CD4-positive, alpha-beta T cell (primary cell): ENCODE measurements at places on chromosomes 11 and 22. TPM values are rescaled to one million over a fixed set of nuclear protein-coding genes. Genes with fewer than 3 reads are reported as not detected.

The MMP8 gene
- total RNA-seq, result not detected

The KIRREL3 gene
- total RNA-seq, result not detected

The NEAT1 gene
- 221 TPM for total RNA-seq

The SULT4A1 gene
- total RNA-seq, result not detected

The MUC2 gene
- total RNA-seq, result not detected

The OR56A1 gene
- not detected for total RNA-seq

The TREH gene
- not detected for total RNA-seq

GRCh38 chr22:37470087-37470445, 16.1 kb downstream of the MFNG start:
- no peak for DNase-seq

DNA sequence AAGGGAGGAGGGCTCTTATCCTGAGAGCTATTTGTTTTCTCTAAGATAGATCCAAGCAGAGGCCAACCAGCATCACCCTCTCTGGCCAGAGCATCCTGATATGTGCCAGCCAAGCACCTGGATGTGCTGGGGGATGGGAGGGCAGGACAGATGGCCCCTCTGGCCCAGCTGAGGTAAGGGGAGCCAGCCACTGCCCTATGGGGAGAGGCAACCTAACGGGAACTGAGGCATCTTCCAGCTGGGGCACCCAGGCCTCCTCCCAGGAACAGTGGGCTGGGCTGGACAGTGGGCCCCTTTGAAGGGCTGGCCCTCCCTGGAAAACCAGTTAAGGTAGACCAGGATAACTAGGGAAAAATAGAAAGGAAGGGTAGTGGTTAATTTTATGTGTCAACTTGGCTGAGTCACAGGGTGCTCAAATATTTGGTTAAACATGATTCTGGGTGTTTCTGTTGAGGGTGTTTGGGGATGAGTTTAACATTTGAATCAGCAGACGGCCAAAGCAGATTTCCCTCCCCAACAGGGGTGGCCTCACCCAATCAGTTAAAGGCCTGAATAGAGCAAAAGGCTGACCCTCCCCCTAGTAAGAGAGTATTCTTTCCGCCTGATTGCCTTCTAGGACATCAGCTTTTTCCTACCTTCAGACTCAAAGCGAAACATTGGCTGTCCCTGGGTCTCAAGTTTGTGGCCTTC, 595.1 kb downstream of the BUD13 start:
- DNase-seq, result no peak

GRCh38 chr11:46363455-46364005, 16.3 kb downstream of the DGKZ start:
- no peak for DNase-seq

GRCh38 chr22:38125038-38125610, 14.6 kb upstream of the BAIAP2L2 start:
- DNase-seq, result no peak

DNA sequence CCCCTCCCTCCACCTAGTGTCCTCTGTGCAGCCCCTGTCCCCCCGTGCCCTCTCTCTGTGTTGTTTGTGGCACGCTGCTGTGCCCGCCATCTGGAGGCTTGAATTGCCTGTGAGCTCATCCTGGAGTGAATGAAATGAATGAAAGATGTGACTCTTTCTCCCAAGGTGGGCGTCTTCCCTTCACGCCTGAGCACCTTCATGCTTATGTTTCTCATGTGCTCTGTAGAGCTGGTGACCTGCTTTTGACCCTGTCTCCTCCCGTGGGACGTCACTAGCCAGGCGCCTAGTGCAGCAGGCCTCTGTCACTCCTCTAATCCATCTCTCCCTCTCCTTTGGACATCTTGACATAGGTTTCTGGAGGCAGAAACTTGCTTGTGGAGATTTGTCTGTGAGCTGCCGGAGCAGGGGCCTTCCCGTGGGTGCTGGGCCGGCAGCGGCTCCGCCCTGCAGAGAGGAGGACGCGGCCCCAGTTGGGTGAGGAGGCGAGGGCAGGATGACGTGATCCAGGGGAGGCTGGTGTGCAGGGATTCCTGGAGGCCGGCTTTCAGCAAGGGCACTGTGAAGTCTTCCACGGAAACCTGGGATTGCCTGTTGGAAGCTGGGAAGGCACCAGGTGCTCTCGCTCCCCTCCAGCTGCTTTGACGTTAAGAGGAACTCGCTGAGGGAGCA, 40.6 kb downstream of the MUC6 start:
- DNase-seq, result no peak

GRCh38 chr11:20109731-20110445, 50.4 kb downstream of the DBX1 start:
- DNase-seq, result no peak

DNA sequence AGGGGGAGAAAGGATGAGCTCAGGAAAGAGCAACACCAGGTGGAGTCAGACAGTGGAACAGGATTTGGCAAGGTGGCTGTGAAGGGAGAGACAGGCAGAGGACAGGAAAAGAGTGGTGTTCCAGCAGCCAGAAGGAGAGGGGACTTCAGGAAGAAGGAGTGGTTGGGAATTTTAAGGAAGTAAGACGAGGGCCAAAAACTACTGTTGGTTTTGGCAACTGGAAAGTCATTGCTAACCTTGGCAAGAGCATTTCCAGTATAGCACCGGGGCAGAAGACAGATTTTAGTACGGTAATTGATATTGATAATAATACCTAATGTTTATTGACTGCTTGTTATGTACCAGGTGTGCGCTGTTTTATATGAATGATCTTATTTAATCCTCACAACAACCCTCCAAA, 15.4 kb upstream of the DDX6 start:
- no peak for DNase-seq

DNA sequence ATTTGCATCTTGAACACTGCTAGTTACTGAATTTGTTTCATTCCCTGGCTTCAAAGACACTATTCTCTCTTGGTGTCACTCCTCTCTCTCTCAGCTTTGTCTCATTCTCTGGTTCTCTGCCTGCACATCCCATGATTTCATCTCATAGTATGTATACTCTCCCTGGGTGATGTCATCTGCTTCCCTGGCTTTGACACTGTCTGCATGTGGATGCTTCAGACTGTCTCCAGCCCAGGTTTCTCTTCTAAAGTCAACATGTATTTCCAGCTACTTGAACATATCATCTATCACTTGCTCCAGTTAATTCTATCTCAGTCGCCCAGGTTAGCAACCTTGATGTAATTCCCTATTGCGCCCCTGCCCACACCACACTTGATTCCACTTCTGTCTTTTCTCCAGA, 9.3 kb upstream of the ACAT1 start:
- no peak for DNase-seq

DNA sequence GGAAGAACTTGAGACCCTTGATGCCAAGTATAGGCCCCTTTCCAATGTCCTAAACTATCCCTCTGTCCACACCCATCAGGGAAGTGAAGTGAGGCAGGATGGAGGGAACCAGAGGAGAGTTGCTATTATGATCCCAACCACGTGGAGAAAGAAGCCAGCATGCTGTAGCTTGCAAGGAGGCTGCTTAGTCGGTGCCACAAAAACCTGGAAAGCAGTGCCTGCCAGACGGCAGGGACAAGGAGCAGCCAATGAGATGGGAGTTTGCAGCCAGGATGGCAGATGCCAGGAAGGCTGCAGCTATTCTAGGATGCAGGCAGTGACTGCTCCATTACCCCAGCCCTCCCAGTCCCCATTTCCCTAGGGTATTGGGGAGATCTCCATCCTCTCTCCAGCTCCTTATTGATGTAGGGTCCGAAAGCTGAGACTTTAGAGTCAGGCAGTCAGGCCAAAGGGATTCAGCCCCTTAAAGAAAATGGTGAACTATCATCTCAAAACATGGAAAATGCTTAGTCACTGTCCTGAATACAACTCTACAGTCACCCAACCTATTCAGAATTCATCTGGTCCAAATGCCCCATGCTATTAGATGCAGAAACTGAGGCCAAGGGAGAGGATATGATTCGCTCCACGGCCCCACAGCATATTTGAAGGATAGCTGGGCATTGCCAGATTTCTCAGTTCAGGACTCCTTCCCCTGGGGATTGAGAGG, 18.4 kb upstream of the LRRC55 start:
- DNase-seq, result no peak

GRCh38 chr11:39732001-39732400, 1727.5 kb downstream of the LRRC4C start:
- DNase-seq, result no peak

DNA sequence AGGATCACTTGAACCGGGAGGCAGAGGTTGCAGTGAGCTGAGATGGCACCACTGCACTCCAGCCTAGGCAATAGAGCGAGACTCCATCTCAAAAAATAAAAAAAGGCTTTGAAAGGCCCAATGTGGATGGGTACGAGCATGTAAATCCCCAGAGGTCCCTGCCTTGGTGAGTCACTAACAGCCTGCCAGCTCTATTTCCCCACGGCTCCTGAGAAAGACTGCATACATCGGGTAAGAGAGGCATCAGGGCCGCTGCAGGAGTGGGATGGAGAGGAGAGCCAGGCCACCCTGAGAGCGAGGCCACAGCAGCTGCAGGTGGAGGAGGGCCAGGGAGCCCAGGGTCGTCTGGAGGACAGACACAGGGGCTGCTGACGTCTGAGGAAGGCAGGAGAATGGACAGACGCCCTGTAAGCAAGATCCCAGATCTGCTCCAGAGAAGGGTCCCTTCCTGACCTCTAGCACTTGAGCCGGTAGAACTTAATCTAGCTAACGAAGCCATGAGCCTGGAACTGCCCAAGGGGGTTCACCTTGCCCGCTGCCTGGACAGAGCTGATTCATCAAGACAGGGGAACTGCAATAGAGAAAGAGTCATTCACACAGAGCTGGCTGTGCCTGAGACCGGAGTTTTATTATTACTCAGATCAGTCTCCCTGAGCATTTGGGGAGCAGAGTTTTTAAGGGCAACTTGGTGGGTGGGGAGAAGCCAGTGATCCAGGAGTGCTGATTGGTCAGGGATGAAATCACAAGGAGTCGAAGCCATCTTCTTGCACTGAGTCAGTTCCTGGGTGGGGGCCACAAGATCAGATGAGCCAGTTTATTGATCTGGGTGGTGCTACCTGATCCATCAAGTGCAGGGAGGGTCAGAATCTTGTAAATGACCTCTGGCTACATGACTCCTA, 5.1 kb upstream of the KRTAP5-9 start:
- DNase-seq, result no peak

- DNase-seq, result no peak
Observed at GRCh38 chr11:61814958-61815789, 1.6 kb downstream of the FADS1 start.

DNA sequence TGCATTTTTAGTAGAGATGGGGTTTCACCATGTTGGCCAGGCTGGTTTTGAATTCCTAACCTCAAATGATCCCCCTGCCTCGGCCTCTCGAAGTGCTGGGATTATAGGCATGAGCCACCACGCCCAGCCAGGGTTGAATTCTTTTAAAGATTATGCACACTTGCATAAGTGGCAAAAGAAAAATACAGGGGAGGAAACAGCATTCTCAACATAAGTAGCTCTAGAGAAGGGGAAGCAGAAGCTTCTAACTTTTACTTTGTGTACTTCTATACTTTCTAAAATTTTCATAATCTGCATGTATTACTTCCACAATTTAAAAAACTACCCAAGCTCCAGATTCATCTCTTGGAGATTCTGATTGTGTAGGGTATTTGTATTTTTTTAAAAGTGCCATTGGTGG, 108.0 kb downstream of the SLC1A2 start:
- no peak for DNase-seq

DNA sequence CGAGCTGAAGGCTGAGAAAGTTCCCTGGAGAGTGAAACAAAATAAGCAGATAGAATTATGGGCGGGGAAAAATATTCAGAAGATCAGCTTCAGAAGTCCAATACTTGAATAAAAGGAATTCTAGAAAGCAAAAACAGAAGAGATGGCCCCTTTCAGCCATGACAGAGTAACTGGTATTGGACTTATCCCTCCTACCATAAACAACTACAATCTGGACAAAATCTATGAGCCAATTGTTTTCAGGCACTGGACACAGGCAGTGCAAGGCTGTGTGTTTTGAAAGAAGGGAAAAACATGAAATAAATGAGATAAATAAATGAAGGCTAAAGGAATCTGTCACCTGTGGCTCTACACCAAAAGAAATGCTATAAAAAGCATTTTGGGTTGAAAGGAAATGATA, 25.7 kb downstream of the FEZ1 start:
- no peak for DNase-seq

- DNase-seq, result no peak
Observed at GRCh38 chr11:93476796-93477195, 66.4 kb downstream of the SMCO4 start.
